ENCODE measurements at places on chromosomes 2 and 18.

DNA sequence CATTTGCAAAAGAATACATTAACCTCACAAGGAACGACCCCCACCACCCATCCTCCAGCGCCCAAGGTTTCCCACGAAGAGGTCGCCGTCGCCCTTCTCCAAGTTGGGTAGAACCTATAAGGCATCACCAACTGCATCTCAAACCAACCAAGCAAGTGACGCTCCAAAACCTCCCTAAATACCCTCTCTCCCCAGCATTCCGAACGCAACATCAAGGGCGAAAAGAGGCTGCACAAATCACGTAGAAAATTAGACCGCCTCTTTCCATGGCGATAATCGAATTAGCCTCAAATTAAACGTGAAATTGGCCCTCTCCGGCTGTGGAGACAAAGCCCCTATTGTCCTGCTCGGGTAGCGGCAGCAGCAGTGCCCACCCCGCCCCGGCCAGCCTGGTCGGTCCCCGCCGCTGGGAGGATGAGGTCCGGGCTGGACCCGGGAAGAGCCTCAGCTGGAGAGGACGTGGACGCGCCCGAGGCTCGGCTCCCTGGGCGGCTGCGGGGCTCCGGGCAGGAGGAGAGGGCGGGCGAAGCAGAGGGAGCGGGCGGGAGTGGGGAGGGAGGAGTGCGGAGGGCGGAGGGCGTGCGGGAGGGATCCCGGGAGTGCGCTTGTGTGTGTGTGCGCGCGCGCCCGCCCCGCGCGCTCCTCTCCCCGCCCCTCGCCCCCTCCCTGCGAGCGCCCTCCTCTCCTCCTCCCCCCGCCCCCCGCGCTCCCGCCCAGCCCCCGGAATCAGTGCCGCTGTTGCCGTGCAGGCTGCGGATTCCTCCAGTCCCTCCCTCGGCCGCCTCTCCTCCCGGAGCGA lies at the start of gene SPTBN1:
SPTBN1 (plus strand) TSS at position 765 of the 799 bp plus-strand sequence. CDS start 70,092 bp downstream, outside the sequence.
- DNase-seq = peak; percentile 94

GRCh38 chr18:52288403-52289004 lies 51.5 kb upstream of the DCC start:
- no peak for DNase-seq

DNA sequence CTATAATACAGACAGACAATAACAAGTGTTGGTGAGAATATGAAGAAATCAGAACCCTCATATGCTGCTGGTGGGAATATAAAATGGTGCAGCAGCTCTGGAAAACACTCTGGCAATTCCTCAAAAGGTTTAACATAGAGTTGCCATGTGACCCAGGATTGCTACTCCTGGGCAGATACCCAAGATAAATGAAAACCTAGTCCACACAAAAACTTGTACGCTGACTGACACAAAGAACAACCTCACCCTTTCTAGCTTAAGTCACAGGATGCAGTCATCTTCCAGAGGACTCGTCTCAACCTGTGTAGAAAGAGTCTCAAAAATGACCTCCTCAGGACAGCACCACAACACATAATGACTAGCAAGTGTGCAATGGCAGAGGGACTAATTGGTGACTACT lies 71.6 kb upstream of the ACAA2 start:
- DNase-seq = no peak

DNA sequence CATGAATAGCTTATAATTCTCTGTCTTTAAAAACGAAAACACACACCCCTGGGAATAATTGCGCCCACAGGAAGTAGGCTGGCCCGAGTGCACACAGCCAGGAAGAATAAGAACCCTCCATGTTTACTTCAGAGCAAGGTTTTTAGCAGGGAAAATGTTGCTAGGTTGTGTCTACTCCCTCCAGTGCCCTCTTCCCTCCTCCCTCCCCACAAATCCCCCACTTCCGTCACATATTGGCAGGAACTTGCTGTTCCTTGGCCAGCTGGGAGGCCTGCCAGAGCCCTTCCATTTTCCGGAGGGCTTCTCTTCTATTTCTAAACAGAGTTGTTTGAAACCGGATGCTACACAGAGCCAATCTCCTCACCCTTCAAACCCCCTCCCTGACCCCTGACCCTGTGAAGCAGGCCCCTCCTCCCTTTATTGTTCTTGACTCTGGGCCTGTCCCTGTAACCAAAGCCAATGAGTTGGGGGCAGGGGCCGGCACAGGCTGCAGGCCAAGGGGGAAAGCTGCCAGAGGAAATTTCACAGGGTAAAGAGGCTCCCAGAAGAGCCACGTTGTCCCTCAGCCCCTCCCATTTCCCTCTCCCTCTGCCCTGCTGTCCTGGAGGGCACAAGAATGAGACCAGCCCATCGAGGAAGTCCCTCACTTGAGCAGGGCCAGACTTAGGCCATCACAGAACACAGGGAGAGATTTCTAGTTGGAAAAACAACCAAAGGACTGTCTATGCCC lies 49.8 kb upstream of the LGALSL start:
- peak; percentile 70 for DNase-seq

- DNase-seq = no peak
These were observed 115.0 kb downstream of the THADA start for GRCh38 chr2:43480874-43481273.

- DNase-seq = no peak
These were observed 1.6 kb downstream of the ABCA12 start for GRCh38 chr2:215136669-215137328.

GRCh38 chr2:233334915-233335314 lies 19.4 kb upstream of the DGKD start:
- DNase-seq = no peak

- DNase-seq = no peak
These were observed 66.4 kb downstream of the EHD3 start for GRCh38 chr2:31300309-31300708.

GRCh38 chr18:524466-524865 lies 24.0 kb upstream of the COLEC12 start:
- no peak for DNase-seq

DNA sequence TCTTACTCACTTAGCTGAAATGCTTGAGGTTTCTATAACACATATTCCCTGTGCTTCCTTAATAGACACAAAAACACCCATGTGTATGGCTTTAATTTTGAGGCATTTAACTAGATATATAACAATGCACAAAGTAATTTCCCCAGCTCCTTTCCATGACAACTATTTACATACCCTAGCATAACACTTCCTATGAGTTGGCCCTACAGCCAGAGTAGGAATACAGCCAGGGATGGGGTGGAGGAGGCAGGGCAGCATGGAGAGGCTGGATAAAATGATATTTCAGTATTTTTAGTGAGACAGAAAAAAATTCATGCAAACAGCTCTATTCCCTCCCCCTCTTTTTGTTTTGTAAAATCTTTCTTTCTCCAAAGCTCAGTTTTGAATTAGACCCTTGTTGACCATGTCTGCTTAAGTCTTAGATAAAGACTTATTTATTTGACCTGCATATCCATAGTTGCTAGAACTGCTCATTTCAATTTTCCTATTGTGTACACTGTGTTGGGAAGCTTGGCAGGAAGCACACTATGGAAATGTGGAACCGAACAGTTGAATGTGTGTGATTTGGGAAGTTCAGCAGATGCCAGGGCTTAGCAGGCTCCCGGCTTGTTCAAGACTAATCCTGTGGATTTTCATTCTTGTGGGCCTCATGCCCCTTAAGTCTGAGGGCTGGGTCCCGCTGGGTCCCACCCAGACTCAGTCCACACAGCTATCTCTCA lies 11.2 kb upstream of the B3GNT2 start:
- no peak for DNase-seq

DNA sequence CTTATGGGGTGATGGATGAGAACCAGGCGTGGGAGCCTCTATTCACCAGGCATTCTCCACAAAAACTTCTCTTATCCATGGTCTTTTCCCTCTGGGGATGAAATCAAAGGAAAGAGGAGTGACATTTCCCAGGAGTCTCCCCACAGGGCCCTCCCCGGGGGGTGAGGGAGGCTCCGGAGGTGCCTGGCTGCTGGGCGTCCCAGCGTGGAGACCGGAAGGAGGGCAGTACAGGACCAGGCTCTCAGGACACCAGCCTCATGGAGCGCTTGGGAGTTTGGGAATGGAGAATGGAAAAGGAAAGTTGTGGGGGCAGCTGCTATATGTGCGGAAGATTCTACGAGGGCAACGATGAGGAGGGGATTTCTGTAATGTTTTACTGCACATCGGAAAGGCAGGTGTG lies 22.1 kb downstream of the CIB4 start:
- DNase-seq = no peak

DNA sequence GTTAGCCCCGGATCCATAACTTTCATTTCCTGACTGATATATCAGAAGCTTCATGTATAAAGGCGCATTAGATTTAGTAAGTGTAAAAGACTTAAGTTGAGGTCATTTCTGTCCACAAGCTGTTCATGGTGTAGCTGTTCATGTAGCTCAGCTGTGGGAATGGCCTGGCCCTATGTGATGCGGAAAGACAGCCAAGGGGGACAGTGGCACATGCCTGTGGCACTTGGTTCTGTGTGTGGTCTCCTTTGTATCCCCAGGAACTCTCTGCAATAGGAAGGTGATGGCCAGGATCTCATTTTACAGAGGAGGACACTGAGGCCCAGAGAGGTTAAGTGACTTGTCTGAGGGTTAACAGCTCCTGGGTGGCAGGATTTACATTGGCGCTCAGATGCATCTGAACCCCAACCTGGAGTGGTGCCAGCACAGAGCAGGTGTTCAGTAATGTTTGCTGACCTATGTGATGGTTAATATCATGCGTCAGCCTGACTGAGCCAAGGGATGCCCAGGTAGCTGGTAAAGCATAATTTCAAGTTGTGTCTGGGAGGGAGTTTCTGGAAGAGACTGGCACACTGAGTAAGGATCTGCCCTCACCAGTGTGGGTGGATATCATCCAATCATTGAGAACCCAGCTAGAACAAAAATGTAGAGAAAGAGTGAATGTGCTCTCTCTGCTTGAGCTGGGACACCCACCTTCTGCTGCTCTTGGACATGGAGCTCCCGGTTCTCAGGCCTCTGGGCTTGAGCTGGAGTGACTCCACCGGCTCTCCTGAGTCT lies 25.4 kb downstream of the HPCAL1 start:
- peak; percentile 61 for DNase-seq

DNA sequence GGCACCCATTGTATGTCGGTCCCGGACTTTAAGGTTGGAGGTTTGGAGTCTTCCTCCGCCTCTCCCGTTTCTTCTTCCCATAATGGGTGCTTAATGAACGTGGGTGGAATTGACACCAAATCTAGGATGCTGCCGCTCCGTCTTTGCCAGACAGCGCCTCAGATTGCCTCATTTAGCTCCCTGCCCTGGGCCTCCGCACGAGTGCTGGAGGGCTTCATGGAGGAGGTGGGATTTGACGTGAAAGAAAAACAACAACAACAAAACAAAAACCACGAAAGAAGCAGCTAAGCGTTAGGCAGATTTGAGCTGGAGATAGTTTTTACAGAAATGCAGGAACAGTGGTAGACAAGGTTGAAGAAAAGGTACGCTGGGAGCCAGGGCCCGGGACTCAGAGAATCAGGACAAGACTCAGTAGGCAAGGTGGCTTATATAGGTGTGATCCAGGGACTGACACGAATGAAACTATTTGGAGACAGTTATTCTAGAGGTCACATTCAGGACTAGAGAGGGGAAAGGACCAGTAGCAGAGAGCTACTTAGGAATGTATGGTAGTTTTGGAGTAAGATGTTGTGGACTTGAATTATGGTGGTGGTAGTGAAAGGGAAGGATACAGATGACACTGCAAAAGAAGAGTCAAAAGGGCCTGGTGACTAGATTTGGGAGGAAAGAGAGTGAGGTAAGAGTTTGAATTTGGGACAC lies 605 bp downstream of the ZNF2 start:
- no peak for DNase-seq

GRCh38 chr2:173630425-173631126 lies 275.9 kb downstream of the CDCA7 start:
- no peak for DNase-seq

- no peak for DNase-seq
These were observed 33.1 kb downstream of the EMILIN2 start for GRCh38 chr18:2879889-2880288.

- DNase-seq = no peak
These were observed 1.0 kb upstream of the PUM2 start for GRCh38 chr2:20351555-20352229.

- DNase-seq = no peak
These were observed 174.7 kb upstream of the AGAP1 start for GRCh38 chr2:235319095-235319494.
